ENCODE measurements at places on chromosomes 2 and 18.

DNA sequence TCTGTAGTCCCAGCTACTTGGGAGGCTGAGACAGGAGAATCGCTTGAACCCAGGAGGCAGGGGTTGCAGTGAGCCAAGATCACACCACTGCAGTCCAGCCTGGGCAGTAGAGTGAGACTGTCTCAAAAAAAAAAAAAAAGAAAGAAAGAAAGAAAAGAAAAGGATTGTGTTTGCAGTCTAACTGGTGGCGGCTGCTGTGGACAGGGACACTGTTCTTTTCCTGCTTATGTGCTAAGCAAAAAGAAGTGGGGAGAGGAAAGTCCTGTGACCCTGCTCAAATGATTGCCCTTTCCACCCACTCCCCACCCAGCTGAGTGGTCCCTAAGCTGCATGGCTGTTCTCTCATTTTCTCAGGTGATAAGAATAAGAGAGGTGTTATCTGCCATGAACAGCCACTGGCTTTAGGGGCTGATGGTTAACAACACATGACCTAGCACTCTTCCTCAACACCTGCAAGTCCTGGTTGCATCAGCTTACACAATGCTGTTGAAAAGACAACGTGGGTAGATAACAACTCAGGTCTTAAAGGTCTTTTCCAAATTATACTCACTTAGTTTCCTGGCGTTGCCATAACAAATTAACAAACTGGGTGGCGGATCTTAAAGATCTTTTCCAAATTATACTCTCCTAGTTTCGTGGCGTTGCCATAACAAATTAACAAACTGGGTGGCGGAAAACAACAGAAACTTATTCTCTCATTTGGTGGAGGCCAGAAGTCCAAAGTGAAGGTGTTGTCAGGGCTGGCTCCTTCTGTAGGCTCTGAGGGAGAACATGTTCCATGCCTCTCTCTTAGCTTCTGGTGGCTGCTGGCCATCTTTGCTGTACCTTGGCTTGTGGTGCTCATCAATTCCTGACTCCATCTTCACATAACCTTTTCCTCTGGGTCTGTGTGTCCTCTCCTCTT, 90.3 kb upstream of the RTN4 start:
- no peak for DNase-seq

DNA sequence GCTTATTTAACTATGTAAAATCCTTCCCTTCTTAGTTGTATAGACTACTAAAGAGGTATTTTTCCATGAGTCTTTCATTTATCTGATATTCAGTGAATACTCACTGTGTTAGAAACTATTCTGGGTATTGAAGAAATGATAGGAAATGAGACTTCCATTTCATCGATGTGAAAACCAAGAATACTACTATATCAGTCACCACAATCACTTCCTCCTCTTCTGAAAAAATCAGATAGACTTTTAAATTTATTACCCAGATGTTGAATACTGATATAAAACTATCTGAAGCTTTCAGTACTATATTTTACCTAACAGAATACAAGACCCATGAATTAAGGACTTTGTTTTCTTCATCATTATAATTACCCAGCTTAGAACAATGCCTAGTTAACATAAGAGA, 1801.1 kb upstream of the CELF4 start:
- DNase-seq: no peak

DNA sequence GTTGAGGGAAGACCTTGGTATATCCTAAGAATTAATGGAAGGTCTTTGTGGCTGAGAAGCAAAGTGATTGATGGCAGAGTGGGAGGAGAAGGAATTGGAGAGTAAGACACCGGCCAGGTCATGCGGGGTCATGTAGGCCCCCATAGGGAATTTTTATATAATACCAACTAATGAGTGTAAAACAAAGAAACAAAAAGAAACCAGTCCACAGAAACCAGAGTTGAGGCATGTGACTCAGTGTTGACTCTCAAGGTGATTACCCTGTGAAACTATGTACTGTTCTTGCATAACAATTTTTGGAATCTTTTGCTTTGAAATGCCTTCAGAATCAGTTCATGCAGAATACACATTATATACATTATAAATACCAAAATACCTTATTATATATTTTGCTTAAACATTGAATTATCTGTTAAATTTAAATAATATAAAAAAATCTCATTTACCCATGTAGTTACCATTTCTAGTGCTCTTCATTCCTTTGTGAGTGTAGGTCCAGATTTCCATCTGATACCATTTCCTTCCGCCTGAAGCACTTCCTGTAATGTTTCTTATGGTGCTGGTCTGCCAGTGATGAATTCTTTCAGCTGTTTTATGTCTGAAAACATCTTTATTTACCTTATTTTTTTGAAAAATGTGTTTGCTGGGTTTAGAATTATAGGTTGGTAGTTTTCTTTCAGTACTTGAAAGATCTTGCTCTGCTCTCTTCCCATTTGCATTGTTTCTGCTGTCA, 8.6 kb downstream of the CLIP4 start:
- DNase-seq: no peak

- DNase-seq: no peak
These were observed 130.4 kb downstream of the SPTBN1 start for GRCh38 chr2:54586494-54586893.

DNA sequence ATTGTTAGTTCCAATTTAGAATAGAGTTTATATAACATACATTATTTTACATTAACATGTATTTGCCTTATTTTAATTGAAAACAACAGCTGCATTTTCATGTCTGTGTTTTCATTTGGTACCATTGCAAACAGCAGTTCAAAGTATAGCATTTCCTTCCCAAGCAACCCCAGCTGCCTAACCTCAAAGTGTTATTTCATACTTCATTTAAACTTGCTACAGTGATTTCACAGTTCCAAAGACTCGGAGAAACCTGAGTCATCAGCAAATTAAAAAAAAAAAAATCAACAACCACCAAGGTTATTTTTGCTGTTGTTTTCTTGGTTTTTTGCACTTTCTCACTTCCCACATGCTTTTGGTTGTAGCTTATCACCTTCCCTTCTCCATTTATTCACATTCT, 236.5 kb upstream of the SPHKAP start:
- DNase-seq: no peak

- peak; percentile 89 for DNase-seq
These were observed 56.2 kb upstream of the TMEM163 start for GRCh38 chr2:134774786-134775641.

DNA sequence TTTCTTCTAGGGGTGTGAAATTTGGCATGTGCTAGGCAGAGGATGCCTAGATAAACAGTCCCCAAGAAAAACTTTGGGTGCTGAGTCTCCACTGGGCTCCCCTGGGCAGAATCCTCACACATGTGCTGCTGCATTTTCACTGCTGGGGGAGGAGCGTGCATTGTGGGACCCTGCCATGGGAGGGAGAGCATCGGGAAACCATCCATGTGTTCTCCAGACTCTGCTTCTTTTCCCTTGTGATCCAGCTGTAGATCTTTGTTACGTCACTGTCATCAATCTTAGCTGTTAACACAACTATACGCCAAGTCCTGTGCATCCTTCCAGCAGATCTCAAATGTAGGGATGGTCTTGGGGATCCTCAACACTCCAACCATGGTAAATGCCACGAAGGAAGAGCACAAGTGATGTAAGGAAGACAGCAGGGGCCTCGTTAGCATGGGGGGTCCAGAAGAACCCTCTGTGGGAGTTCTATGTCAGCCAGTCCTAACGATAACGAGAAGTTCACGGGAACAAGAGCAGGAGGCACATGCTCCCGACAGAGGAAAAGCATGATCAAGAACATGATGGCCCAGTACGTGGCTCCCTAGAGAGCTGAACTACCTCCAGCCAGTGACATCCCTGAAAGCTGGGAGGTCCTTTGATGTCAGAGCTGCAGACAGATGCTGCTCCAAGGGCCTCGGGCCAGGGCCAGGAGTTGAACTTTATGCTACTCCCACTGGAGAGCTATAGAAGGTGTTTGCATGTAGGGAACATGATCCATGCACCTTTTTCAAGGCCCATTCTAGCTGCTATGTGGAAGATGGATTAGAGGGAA, 41.1 kb upstream of the NPAS2 start:
- DNase-seq: no peak

DNA sequence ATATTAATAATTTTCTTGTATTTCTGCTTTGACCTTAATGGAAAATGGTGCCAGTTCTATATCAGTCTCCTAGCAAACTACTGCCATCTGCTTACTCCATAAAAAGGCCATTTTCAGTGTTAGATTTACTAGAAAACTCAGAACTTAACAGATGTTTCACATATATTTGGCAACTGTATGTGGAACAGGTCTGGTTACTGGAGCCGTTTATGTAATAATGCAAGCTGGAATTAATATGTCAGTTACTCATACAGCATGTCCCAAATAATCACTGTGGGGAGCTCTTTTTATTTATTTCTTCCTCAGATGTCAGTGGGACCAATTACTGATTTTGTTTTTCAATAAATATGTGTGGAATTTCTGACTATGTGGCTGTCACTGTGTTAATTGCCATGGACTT, 1247.6 kb downstream of the CNTNAP5 start:
- DNase-seq: no peak

DNA sequence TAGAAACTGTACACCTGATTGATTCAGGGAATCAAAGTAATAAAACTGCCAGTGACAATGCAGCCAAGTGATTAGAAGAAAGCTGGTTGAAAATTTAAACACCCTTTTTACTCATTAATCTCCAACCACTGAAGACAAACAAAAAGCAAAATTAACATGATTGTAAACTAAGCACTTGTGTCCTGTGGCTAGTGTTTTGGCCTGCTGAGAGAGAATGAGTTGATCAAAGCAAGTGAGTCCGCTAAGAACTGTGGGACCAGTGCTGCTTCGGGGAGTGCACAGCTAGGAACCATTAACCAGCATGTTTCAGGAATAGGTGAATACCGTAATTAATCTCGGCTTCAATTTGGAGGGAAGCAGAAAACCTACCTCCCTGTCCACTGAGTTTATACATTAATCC, 13.6 kb upstream of the PAPOLG start:
- DNase-seq: no peak

DNA sequence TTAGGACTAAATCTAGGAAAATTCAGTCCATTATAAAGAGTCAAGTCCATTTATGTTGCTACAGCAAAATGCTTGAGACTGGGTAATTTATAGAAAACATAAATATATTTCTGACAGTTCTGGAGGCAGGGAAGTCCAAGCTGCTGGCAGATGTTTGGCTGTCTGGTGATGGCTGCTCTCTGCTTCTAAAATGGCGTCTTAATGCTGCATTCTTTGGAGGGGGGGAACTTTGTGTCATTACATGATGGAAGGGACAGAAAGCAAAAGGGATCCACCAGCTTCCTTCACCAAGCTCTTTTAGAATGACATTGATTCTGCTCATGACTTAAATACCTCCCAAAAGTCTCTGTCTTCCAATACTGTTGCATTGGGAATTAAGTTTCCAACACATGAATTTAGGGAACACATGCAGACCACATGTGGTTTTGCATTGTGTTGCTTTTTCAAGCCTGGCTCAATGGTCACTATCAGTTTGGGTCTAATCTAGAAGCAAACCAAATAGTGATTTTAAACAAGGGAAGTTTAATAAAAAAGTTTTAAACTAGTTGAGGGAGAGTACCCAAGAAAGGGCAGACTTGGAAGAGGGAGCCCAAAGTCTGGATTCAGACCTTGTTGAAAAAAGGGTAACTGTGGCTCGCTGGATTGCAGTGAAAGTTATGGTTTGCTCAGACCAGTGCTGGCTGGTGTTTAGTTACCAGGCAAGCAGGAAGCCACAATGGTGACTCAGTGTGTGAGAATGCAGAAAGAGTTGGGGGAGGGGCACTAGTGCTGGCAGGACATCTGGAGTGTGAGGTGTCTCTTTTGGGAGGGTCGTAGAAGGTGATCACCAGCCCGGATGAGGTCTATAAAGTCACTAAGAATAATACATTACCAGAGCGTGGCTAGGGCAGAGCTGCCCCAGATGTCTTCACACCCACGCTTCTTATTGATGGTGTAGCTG, 30.8 kb downstream of the C18orf54 start:
- DNase-seq: no peak

- DNase-seq: peak; percentile 63
These were observed 20.3 kb downstream of the SEC11C start for GRCh38 chr18:59159986-59160385.

- no peak for DNase-seq
These were observed 60.2 kb downstream of the MYT1L start for GRCh38 chr2:2270808-2271415.

DNA sequence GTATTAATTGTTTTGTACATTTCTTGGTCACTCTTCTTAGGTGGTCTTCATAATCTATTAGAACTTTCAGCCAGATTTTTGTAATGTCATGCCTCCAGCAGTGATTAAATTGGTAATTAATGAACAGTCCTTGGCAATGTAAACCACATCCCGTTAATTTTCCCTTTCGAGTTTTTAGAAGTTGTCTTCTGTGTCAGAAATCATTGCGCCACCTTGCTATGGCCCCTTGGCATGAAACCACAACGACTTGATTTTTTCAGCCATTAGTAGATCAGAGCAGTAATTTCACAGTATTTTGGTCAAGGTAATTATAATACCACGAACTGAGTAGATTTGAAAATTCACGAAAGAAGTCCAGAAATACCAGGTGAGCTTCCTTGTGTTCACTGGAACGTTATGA, 86.0 kb upstream of the OTX1 start:
- no peak for DNase-seq

DNA sequence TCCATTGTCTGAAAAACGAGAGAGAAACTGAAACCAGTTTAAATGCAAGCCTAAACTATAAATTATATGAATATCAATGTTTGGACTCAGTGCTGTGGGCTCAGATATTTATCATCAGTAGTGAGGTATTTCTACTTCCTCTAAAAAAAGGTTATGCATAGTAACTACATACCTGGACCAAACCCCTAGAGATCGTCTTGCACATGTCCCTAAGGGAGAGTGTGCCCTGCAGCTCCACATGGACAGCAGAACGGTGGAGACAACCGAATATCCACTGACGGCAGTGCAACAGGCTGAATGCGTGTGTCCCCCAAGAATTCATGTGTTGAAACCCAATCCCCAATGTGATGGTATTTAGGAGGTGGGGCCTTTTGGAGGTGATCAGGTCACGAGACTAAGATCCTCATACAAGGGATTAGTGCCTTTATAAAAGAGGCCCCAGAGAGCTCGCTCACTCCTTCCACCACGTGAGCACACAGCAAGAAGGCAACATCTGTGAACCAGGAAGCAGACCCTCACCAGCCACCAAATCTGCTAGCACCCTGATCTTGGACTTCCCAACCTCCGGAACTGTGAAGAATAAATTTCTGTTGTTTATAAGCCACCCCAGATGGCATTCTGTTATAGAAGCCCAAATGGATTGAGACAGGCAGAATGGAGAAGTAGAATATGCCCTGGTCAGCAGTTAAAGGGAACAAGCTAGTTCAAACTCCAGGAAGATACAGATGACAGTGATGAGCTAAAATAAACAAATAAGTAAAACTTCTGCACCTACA, 208.4 kb downstream of the ANAPC1 start:
- no peak for DNase-seq

DNA sequence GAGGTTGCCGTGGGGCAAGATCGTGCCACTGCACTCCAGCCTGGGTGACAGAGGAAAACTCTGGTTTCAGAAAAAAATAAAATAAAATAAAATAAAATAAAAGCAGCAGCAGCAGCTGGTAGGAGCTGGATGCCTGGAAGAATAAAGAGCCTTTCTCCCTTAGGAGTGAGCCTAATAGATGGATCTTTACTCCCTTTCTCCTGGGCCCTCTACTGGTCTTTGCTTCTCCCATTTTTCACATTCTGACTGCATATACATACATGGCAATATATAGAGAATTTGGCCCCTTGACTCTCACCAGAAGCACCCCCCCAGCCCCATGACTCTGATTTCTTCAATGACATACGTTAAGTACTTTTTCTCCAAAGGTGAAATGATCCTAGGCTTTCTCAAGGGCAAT, 9.8 kb upstream of the MALT1 start:
- no peak for DNase-seq

Data from NCI-H345 (cell line).